ENCODE measurements at places on chromosomes 7 and 10.

DNA sequence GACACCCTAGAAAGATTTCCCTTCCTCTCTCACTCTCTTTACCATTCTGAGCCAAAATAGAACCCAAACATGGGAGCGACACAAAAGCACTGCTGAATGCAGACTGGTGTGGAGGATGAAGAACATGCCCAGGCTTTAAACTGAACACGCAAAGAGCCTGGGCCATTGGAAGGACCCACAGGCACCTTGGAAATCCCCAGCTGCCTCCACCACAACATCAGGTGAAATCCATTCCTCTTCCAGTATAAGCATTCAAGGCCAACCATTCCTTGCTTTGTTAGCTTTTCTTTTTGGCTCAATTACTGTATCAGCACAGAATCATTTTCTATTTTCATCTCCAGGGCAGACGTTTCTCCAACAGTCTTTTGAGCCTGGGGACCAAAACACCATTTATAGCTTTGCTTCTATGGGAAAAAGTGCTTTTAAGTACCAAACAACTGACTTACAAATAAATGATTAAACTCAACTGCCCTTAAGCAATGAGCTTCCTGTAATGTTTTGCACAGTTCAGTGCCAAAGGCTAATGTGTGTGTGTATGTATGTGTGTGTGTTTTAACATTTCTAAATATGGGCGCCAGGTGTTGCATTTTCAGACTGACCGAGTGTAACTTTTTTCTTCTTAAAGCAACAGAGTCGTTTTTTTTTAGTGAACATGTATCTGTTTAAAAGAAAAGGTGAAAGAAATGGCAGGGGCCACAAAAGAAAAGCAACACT is 16.2 kb upstream of the BLNK start:
- DNase-seq = no peak
- no peak overlapping the region for H3K27ac ChIP-seq
- no peak overlapping the region for H3K4me3 ChIP-seq
- H3K4me1 ChIP-seq = peaks cover 3% of the 10 kb centered on the region
- H3K27me3 ChIP-seq = no peaks in the 10 kb centered on the region

GRCh38 chr7:116211913-116212596 is 1.7 kb downstream of the TES start:
- H3K4me1 ChIP-seq = peaks cover 25% of the 10 kb centered on the region
- peaks cover 7% of the 10 kb centered on the region for H3K36me3 ChIP-seq
- H3K27ac ChIP-seq = peak overlapping the region; percentile 10

DNA sequence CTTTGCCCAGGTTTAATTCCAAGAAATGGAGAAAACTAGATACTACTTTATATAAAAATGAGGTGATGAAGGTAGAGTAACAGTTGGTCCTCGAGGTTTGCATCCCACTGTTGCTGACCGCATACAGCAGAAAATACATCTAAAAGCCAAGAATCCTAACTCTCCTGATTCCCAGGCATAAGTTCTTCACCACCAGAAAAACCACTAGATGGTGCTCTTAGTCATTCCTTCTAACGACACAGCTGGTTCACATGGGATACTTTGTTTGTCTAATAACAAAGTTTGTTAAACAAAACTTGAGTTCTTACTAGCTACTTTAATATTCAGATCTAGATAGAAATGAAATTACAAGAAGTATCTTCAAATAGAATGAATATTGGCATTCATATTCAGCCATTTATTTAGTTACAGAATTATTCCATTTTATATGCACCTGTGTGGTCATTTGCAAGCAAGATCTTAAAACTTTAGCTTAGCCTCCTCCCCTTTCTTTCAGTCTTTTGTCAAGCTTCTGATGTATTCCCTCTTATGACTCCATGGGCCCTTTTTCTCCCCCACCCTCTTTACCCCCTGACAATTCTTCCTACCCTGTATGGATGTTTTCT is 54.1 kb upstream of the CYP26C1 start:
- H3K4me1 ChIP-seq = no peaks in the 10 kb centered on the region
- H3K4me3 ChIP-seq = no peak overlapping the region

GRCh38 chr10:118423800-118424442 is 81.8 kb upstream of the FAM204A start:
- peak; percentile 90 for DNase-seq
- no peak overlapping the region for H3K27ac ChIP-seq
- H3K27me3 ChIP-seq = no peaks in the 10 kb centered on the region
- peaks cover 3% of the 10 kb centered on the region for H3K4me1 ChIP-seq
- H3K4me3 ChIP-seq = no peak overlapping the region

- no peak for DNase-seq
- no peak overlapping the region for H3K27ac ChIP-seq
- H3K4me3 ChIP-seq = no peak overlapping the region
- no peaks in the 10 kb centered on the region for H3K36me3 ChIP-seq
Observed at GRCh38 chr10:133009218-133009950, 67.0 kb upstream of the CFAP46 start.

DNA sequence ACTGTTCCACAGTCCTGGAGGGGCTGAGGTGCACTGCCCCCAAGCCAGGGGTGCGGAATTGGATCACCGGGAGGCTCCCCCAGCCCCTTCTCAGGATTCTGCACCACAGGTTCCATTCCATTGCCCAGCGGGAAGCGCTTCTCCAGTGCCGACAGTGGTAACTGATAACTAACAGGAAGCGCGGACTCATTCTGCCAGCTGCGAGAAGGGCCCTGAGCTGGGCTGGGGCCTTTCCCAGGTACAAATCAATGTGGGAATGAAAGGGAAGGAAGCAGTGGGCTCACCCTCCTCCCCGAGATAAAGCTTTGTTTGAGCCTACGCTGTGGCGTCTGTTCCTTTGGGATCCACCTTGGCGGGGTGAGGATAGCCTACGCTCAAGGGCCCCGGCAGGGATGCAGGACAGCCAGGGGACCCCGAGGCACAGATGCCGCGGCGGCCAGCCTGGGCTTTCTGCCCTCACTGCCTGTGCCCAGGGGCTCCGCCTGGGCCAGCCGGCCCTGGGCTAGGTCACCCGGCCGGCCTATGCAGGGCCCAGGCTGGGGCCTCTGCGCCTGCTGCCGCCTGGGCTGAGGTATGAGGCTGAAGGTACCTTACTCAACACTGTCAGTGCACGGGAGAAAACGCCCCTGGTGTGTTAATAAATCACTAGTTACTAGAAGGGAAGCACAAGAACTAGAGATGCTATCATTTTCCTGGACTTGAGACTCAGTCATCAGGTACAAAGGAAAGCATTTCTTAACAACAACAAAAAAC is 39.4 kb downstream of the EN2 start:
- H3K27me3 ChIP-seq = peaks cover 10% of the 10 kb centered on the region
- no peaks in the 10 kb centered on the region for H3K36me3 ChIP-seq
- H3K27ac ChIP-seq = no peak overlapping the region
- DNase-seq = no peak

DNA sequence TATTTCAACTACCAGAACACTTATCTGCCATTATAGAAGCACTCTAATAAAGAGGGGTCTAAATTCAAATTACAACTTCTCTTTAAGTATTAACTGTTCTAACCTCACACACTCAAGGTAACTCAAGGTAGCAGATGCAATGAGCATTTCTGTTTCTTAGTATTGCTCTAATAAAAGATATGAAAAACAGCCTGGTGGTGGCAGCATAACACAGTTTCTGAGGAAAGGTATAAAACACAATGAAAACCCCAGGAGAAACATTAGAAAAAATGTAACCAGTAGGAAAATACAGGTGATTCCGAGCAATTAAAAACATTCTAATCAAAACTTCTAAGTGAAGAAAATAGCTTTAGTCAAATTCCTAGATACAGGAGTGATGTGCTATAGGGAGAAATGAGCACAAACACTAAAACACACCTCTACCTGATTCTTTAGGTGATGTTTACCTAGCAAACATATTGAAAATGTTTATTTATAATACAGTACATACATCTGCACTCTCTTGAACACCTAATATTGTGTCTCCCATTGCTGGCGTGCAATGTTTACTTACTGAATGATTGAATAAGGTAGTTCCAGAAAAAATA is 3.5 kb downstream of the MKRN1 start:
- no peak overlapping the region for H3K4me3 ChIP-seq
- DNase-seq = peak; percentile 30
- peaks cover 25% of the 10 kb centered on the region for H3K4me1 ChIP-seq
- peaks cover 4% of the 10 kb centered on the region for H3K36me3 ChIP-seq
- no peak overlapping the region for H3K27ac ChIP-seq

GRCh38 chr7:34823650-34824258 is 165.7 kb downstream of the NPSR1 start:
- no peaks in the 10 kb centered on the region for H3K27me3 ChIP-seq
- H3K4me3 ChIP-seq = no peak overlapping the region
- H3K27ac ChIP-seq = no peak overlapping the region

GRCh38 chr7:35971133-35971891 is 170.5 kb downstream of the SEPTIN7 start:
- H3K36me3 ChIP-seq = no peaks in the 10 kb centered on the region
- DNase-seq = no peak
- H3K27me3 ChIP-seq = no peaks in the 10 kb centered on the region

Measured in endothelial cell (in vitro differentiated cells).